ENCODE measurements at places on chromosomes 6 and 20.
A peak's percentile ranks its signal among the peaks of the same experiment; 100 is the strongest.

GRCh38 chr20:16619953-16620352 lies 46.7 kb upstream of the KIF16B start:
- no peak for DNase-seq

DNA sequence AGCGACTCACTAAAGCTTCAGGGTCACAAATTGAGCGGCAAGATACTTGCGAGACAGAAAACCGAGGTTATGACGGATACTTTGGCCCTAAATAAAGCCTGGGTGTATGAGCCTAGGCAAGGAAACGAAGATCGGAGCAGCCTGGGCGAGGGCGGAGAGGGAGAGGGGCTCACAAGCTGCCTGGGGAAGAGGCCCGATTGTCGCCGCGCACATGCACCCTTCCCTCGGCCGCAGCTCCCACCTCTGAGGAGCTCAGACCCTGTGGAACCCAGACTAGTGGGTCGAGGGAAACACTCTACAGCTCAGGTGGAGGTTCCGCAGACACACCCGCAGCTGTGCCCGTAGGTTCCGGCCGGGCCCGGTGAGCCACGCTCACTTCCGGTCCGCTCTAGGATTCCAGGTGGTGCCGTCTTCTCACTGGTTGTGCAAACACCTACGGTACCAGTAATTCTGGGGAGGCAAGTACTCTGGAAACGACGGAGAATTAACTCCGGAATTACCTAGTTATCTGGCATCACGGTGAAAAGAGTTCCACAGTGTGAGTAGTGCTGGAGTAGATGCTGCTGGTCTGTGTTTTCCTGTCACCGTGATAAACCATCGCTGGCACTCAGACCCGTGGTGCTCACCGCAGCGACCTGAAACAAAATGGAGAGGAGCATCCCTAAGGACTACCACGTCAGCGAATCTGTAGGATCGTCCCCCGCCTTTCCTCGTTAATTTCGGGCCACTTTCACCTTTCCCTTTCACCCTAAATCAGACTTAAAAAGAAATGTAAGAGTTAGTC lies 61.5 kb downstream of the GPX5 start:
- peak; percentile 82 for DNase-seq

- DNase-seq: peak; percentile 29
Observed at GRCh38 chr20:48635791-48636267, 192.0 kb downstream of the PREX1 start.

DNA sequence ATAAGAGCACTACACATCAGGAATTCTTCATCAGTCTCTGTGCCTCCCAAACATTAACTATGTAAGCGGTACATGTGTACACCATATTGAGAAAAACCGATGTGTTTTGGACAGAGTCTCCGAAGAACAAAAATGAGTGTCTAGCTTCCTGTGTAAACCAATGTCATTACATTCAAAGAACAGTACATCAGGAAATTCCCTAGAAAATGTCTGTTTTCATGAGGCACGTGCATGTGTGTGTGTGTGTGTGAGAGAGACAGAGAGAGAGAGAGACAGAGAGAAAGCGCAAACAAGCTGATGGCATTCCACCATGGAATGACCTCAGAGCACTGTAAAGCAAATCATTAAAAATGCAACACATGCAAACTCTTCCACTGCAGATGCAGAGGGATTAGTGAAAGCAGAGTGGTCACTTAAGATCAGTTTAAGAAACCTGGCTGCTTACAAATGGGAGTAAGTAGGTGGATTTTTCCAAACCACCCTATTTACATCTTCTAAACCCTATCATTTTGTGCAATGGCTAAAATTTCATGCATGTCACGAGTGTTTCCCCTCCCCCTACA lies 133.9 kb downstream of the HIVEP2 start:
- no peak for DNase-seq

- no peak for DNase-seq
Observed at GRCh38 chr6:90026216-90026615, 131.9 kb downstream of the GJA10 start.

- DNase-seq: no peak
Observed at GRCh38 chr20:60092729-60093128, 134.5 kb downstream of the CDH26 start.
